ENCODE measurements at places on chromosomes 5 and 9.

DNA sequence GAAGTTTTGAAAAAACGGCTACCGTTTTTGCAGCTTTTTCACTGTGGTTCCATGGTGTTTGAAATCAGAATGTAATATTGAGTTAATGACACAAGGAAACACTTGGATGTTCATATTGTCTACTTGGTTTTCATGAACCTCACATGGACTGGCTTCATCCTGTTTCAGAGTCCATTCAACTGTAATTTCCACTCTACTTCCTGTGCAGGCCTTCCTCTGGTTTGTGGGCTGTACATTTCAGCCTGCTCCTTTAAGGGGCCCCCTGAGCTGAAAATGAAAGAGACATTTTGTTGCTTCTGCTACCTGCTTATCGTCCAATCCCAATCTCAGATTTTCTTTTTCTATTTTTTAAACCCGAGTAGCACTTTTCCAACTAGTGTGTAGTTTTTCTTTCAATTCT lies 41.8 kb upstream of the CDKN2B start:
- DNase-seq, result no peak

DNA sequence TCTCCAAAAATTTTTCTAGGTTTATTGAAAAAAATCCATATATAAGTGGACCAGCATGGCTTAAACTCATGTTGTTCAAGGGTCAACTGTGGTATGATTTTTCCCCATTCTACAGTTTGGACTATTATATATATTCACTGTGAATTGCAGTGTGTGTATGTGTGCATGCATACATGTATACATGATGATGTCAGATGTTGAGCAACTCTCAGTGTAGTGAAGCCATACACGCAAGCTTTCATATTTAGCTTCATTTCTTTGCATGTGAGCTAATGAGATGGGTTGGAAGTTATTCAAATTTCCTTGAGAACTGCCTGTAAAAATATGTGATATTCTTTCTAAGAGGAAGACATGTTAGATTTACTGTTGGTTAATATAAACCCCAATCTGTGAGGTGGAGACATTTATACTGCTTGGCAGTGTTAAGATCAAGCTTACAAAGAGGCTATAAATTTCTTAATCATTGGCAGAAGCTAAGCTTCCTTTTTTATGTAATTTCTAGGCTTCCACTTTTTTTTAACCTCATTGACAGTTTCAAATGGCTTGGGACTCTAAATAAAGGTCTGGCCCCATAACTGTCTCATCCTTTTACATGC lies 134.8 kb downstream of the GABRG2 start:
- DNase-seq, result no peak

GRCh38 chr5:9062873-9063272 lies 483.0 kb downstream of the SEMA5A start:
- no peak for DNase-seq

GRCh38 chr9:17578911-17579793 lies at the start of gene SH3GL2:
SH3GL2 (plus strand) TSS chr9:17579066.
- no peak for DNase-seq

GRCh38 chr5:142571371-142571770 lies 114.5 kb downstream of the FGF1 start:
- DNase-seq, result no peak

GRCh38 chr9:125296843-125297372 lies 35.3 kb downstream of the GAPVD1 start:
- no peak for DNase-seq

DNA sequence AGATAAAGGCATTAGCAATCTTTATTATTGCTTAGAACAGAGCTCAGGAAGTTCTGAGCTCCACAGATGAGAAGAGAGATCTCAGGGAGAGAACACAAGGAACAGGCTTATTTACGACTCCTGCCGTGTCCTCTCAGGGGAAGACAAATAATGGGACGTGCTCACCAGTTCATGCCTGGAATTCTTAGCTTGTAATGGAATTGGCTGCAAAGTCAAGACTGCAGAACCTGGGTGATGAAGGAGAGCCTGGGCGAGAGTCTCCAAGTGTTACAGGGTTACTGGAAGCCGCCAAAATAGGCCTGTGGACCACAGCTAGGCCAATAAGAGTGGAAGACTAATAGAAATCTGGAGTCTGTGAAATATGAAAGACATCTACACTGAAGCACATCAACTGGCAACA lies 174.5 kb upstream of the ADAMTSL1 start:
- DNase-seq, result no peak

DNA sequence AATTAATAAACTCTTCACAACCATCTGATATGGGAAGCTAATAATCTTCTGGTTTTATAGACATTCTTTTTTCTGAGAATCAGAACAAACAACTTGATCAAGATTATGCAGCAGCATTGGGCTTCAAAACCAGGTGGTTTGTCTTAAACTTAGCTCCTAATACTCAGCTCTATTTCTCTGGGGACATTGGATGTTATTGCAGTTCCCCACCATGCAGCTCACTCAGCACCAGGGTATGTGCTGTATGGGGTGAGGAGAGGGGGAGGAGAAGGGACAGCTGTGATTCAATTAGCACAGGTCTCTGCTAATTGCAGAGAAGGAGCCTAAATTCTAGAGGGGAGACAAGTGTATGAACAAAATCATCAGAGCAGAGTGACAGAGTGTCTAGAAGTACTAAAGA lies 210.7 kb upstream of the TNC start:
- no peak for DNase-seq

DNA sequence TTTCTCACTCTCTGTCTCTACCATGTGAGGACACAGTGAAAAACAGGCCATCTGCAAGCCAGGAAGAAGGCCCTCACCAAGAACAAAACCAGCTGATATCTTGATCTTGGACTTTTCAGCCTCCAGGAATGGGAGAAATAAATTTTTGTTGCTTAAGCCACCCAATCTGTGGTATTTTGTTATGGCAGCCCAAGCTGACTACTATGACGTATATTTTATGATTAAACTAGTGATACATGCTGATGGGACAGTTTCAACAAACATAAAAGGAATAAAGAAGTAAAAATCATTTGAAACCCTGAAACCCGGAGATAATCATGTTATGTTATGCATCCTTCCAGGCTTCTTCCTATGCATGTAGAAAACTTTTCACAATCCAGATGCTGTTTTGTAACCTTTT lies 71.5 kb upstream of the ERBIN start:
- no peak for DNase-seq

DNA sequence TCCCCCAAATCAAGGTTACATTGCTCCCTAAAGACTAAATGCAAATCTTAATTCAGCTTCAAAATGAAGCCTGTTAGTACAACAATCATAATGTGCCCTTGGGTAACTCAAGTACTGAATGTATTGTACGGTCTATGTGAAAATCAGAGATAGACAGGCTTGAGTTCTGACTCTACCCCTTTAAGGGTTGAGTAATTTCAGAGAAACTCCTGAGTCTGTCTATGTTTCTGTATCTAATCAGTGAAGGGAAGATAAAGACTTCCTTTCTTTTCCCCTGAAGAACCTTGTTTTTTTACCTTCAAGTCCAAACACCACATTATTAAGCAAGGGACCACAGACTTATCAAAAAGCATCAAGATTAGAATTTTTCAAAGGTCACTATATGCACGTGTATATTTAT lies 108.2 kb downstream of the MPDZ start:
- DNase-seq, result no peak

GRCh38 chr9:113148781-113149510 lies 1.9 kb upstream of the SLC31A2 start:
- no peak for DNase-seq

- DNase-seq, result no peak
Measured at GRCh38 chr9:128208386-128208785, 5.2 kb downstream of the DNM1 start.

- no peak for DNase-seq
Measured at GRCh38 chr5:98042961-98043360, 730.5 kb upstream of the RGMB start.

- DNase-seq, result no peak
Measured at GRCh38 chr5:172549696-172550095, 91.4 kb upstream of the NEURL1B start.

DNA sequence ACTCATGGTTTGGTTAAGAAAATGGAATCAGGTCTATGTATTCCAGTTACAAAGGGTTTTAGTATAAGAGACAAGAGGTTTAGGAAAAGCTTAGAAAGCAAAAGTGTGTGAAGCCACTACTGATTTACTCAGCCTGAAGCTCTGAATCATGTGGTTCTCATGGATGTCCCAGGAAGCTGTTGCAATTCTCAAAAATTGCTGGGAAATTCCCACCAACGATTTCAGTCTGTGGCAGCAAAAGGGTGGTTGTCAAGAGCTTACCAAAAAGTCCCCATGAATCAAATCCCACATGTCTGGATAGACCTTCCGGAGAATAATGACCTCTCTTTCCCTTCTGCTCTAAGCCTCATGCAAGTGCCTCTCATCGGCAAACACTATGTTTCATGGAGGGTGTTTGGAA lies 929.9 kb downstream of the TLE4 start:
- no peak for DNase-seq

DNA sequence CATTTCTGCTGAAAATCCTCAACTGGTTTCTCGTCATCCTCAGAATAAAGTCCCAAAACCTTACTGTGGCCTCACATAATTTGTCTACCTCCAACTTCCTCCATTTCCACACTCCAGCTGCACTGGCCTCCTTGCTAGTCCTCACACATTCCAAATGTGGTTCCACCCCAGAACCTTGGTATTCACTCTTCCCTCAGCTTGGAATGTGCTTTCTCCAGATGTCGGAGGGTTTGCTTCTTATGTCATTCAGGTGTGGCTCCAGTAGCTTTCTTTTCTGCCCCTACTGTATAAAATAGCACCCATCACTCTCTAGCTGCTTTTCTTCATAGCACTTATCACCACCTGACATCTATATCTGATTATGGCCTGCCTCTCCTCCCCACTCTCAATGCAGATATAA lies 102.5 kb upstream of the IFNK start:
- no peak for DNase-seq

GRCh38 chr9:124439686-124440243 lies 10.5 kb upstream of the ADGRD2 start:
- no peak for DNase-seq

- DNase-seq, result no peak
Measured at GRCh38 chr5:74432721-74433120, 207.8 kb downstream of the ENC1 start.

DNA sequence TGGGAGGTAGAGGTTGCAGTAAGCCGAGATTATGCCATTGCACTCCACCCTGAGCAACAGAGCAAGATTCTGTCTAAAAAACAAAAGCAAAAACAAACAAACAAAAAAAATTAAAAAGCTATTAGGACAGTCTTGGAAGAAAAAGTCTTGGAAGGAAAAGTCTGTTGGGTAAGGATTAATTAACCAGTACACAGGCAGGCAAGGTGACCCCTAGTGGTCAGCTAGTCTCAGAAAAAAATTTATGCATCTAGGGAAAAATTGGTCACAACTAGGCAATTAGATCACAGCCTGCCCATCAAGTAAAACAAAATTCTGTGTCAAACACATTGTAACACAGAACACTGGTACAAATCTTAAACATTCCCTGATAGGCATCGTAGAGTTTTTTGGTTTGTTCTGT lies 6.7 kb upstream of the ANKRD18B start:
- no peak for DNase-seq

GRCh38 chr9:134707031-134707680 lies 65.6 kb downstream of the COL5A1 start:
- no peak for DNase-seq

DNA sequence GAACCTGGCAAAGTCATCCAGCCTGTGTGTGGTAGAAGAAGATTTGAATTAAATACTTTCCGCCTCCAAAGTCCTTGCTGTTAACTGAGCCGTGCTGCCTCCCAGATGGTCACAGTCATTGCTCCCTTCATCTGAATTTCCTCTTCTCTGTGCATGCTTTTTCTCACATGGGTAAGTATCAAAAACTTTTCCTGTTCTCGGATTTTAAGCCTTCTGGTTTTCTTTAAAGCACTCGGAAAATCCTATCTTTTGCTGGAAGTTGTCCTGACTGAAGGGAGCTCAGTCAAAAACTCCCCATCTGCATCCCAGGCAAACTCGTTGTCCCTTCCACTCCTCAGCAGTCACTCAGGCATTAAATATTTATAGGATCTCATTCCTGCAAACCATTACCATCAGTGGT lies 290.0 kb upstream of the PIK3R1 start:
- DNase-seq, result no peak

GRCh38 chr9:89853161-89853560 lies 248.3 kb downstream of the GADD45G start:
- DNase-seq, result no peak

GRCh38 chr9:13952906-13953305 lies 361.0 kb downstream of the NFIB start:
- DNase-seq, result no peak

DNA sequence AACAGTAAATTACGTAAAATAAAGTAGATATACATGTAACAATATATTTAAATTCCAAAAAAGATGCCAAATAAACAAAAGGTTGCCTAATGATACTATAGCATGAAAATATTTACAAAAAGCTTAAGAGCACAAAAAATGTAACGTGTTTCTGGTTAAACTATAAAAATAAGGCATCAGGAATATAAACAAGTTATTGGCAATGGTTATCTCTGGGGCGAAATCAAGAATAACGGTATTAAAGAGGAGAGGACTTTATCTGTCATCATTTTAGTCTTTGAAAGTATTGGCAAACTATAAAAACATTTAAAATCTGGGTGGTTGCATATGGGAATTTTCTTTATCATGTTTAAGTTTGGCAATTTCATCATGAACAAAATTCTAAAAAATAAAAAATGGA lies 1599.2 kb downstream of the MAT2B start:
- DNase-seq, result no peak

GRCh38 chr5:6827526-6828219 lies 114.4 kb downstream of the TENT4A start:
- DNase-seq, result no peak

- DNase-seq, result peak; percentile 73
Measured at GRCh38 chr5:134176511-134177368, at the start of gene SKP1. SKP1 (minus strand) TSS chr5:134176950; CDS start chr5:134174022, 2,928 bp downstream.

- DNase-seq, result no peak
Measured at GRCh38 chr9:22078081-22078480, 69.0 kb upstream of the CDKN2B start.

GRCh38 chr5:116561658-116562057 lies 13.0 kb downstream of the SEMA6A start:
- no peak for DNase-seq

- DNase-seq, result no peak
Measured at GRCh38 chr9:90846770-90847419, 45.3 kb downstream of the SYK start.

DNA sequence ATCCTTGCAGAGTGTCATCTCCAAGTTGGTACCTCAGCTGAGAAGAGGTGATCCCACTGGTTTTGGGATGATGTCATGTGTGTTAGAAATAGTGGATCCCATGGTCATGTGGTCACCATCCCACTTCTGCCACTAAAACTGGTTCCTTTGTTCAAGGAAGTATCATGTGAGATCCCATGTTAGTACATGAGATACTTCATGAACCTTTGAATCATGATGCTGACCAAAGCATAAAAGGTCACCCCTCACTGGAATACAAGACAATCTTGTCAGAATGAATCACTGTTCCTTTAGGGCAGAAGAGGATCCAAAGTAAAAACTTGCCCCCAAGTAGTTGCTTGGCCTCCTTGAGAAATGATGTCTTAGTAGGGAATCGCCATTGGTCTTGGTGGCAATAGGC lies 150.9 kb upstream of the MOCS2 start:
- DNase-seq, result no peak
